ENCODE measurements at places on chromosomes 5 and 9. TPM values are rescaled to one million over a fixed set of nuclear protein-coding genes. Genes with fewer than 3 reads are reported as not detected.

The RAB3C gene
- 0.06 TPM for total RNA-seq

The SOX30 gene
- 0.27 TPM for total RNA-seq

The MVB12B gene
- total RNA-seq, result 52.4 TPM

The DOK3 gene
- 206 TPM for total RNA-seq

DNA sequence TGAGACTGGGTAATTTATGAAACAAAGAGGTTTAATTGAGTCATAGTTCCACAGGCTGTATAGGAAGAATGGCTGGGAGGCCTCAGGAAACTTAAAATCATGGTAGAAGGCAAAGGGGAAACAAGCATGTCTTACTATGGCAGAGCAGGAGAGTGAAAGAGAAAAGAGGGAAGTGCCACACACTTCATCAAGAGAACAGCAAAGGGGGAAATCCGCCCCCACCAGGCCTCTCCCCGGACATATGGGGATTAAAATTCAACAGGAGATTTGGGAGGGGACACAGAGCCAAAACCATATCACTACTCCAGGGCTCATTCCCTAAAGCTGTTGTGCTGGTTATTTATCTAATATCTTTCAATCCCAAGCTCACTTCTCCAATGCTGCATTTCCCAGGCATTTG, 50.2 kb upstream of the NR3C1 start:
- DNase-seq, result no peak

DNA sequence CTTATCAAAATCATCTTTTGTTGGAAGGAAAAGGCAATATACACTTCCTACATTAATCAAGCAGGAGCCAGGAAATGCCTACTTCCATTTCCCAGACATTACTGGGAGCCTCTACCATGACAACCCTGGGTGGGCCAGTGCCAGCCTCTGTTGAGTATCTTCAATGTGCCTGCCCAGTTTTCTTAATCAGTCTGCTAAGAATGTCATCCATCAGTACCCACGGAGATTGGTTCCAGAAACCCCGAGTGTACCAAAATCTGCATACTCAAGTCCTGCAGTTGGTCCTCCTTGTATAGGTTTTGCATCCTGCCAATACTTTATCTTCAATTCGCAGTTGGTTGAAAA, 82.4 kb downstream of the MARCHF3 start:
- no peak for DNase-seq

- DNase-seq, result no peak
Observed at GRCh38 chr5:149636861-149637246, 55.6 kb downstream of the ARHGEF37 start.

GRCh38 chr9:119801311-119801710, 432.1 kb upstream of the BRINP1 start:
- no peak for DNase-seq

GRCh38 chr9:88041447-88041846, 67.1 kb upstream of the CDK20 start:
- no peak for DNase-seq

- DNase-seq, result peak; percentile 47
Observed at GRCh38 chr5:176887252-176887849, 11.8 kb downstream of the HK3 start.

- DNase-seq, result no peak
Observed at GRCh38 chr5:139251281-139251687, 42.3 kb upstream of the MATR3 start.

- DNase-seq, result peak; percentile 81
Observed at GRCh38 chr5:178589180-178590140, 733 bp downstream of the COL23A1 start.

DNA sequence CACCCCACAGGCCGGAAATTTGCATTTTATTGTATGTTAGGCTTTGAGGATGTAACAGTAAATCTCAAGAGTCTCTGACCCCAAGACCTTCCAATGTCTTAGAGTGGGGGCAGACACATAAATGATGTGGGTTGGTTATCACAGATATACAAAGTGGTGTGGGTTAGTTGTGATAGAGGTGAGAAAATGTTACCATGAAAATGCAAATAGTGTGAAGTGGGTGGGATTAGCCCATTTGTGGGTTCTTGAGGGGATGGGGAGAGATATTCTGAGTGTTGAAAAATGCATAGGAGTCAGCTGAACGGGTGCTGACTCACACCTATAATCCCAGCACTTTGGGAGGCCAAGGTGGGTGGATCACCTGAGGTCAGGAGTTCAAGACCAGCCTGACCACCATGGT, 7.9 kb upstream of the RNF145 start:
- no peak for DNase-seq

DNA sequence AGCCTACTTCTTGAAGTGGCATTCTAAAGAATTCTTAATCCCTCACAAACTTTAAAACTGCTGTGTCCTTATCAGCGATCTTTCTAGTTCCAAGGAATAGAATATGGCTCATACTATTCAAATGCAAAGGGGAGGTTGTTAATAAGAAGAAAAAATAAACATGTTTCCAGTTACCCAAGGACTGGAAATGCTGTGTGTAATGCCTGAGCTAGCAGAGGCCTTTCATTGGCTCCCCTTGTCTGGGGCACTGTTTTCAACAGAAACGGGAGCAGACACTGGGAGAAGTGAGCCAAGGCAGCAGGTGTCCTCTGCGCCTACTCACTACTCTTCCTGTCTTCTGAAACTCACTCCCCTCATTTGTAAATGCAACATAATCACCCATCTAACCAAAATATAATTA, 253.0 kb downstream of the MARCHF11 start:
- DNase-seq, result no peak

- no peak for DNase-seq
Observed at GRCh38 chr5:169404223-169404622, 103.3 kb upstream of the SLIT3 start.

GRCh38 chr5:134124289-134125038, 10.0 kb downstream of the TCF7 start:
- DNase-seq, result no peak

DNA sequence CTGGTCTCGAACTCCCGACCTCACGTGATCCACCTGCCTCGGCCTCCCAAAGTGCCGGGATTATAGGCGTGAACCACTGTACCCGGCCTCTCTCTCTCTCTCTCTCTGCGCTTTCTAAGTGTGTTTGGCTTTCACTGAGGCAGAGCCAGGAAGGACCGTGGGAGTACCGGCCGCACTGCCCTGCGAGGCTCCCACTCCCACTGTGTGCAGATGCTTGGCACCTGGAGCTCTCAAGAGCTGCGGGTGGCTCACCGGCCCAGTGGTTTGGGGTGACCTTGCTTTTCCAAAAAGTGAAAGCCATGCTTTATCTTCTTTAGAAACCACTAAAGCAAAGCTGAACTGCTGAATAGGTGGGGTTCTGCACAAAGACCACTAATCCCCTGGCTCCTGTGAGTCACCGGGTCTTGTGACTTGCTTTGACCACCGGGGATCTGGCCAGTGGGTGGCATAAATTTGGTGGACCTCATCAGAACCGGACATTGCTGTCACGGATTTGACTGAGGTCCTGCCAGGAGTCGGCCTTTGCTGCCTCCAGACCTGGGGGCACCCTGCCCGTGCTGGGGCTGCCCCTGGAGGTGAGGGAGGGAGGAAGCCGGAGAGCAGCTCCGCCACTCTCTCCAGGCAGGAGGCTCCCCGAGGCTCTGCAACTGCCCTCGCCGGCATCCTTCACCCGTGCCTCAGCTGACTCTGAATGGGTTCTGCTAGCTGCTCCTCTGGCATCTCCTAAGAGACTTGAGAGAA, 228.9 kb downstream of the FANCC start:
- peak; percentile 62 for DNase-seq

GRCh38 chr9:5879419-5880181, 11.1 kb upstream of the MLANA start:
- no peak for DNase-seq

DNA sequence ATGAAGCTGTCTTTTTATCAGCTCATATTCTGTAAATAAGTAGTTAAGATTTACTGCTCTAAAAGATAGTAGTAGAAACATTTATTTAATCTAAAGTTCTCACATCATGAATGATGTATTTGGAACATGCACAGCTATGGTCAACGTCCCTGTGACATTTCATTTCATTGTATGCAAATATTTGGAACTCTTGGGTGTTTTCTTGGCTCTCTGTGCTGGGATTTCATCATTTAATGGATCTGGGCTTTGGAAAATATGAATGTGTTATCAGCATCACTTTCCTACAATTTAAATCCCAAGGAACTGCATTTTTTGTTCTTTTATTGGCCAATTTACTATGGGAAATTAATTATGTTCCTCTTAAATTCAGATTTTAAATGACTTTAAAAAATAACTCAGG, 462.9 kb downstream of the SEMA5A start:
- no peak for DNase-seq

- no peak for DNase-seq
Observed at GRCh38 chr9:106784076-106784475, 78.9 kb upstream of the ZNF462 start.

DNA sequence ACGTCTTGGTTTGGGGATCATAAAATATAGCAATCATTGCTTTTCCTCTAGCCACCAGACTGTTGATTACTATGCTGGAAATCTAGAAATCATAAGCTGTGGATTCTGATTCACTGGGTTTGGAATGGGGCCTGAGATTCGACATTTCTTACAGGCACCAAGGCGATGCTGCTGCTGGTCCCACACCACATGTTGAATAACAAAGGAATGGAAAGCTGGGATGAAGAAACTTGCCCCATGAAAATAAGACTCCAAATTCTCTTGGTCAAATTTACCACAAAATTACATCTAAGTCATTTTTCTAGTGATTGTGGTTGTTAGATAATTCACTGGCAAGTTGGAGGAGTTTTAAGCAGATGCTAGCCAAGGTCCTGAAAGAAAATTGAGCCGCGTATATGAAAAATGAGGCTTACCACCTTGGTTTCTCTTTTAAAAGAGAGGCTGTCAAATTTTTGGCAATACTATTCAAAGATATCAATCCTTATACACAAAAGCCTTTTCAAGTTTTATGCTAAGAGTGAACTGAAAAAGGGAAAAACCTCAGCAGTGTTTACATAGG, 23.0 kb upstream of the MEIKIN start:
- no peak for DNase-seq

GRCh38 chr9:76607730-76608436, 148.9 kb downstream of the GCNT1 start:
- DNase-seq, result no peak

DNA sequence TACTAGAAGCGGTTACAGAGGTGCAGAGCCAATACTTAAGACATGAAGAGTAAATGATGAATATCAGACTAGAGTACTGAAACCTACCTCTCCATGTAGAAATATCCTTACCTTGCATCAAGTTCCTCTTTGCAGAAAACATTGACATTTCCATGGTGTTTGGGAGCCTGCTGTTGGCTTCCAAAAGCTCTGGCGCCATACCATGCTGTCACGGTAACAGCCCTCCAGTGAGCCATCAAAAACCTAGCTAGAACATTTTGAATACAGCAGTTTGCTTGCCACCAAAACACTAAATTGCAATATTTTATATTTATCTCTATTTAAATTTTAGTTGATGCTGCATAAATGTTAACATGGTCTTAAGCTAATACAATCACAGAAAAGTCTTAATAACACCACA, 144.1 kb upstream of the LRRTM2 start:
- no peak for DNase-seq

DNA sequence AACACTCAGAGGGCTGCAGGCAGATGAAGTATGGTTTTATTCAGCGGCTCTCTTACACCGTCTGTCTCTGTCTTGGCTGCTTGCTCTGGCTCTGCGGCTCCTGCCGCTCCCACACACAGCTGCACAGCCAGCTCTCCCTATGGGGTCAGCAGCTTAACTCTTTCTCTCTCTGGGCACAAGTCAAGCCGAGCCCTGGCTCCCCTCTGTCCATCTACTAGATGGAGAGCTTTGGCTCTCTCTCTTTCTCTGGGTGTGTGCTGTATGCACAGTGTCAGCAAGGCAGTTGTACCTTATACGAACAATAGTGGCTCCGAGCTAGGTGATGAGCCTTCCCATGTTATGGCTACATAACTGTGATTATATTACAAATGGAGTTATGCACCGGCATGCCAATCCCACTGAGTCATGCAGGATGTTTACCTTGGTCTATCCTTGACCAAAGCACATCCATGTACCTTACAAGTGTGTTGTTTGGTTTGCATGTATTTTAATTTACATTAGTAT, 19.3 kb upstream of the PPP2CA start:
- no peak for DNase-seq

- no peak for DNase-seq
Observed at GRCh38 chr9:137163365-137163715, 6.5 kb downstream of the LRRC26 start.

DNA sequence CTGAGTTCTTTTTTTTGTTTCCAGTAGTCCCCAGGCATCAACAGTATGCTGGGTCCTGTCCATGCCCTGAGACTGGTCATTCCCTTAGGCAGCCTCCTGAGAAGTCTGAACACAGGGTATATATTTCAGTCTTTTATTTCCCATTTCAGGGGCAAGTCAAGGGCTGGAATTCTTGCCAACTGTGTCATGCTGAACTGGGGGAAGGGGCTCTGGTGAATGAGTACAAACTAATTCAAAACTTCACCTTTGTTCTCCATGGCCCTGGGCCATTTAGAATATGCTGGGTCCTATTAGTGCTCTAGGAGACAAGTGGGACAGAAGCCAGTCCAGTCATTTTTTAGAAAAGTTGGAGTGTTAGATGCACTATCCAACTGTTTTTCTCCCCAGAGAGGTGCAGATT, 170.3 kb downstream of the TMC1 start:
- DNase-seq, result no peak
